ENCODE measurements at places on chromosomes 4 and X.
A peak's percentile ranks its signal among the peaks of the same experiment; 100 is the strongest.

DNA sequence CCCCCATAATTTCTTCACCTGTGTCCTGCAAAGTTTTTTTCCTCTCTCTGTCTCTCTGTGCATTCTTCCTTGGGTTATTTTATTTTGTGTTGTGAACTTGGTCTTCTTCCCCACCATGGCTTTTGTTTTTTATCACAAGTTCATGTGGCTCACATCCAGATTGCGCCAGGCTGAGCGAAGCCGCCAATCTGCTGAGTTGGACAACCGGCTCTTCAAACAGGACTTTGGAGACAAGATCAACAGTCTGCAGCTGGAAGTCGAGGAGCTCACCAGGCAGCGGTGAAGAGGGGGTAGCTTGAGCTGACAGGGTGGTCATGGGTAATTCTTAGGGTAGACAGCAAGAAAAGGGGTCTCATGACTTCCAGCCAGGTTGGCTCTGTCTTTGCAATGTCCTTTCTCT lies 46.1 kb downstream of the GRSF1 start:
- DNase-seq, result no peak

GRCh38 chrX:140799216-140799615 lies 89.7 kb downstream of the LINC00632 start:
- DNase-seq, result no peak

GRCh38 chr4:123832173-123833026 lies 435.8 kb downstream of the SPRY1 start:
- no peak for DNase-seq

- peak; percentile 49 for DNase-seq
Measured at GRCh38 chrX:14697451-14697850, 168.1 kb downstream of the GLRA2 start.

GRCh38 chrX:24774650-24775049 lies 80.9 kb downstream of the POLA1 start:
- no peak for DNase-seq

DNA sequence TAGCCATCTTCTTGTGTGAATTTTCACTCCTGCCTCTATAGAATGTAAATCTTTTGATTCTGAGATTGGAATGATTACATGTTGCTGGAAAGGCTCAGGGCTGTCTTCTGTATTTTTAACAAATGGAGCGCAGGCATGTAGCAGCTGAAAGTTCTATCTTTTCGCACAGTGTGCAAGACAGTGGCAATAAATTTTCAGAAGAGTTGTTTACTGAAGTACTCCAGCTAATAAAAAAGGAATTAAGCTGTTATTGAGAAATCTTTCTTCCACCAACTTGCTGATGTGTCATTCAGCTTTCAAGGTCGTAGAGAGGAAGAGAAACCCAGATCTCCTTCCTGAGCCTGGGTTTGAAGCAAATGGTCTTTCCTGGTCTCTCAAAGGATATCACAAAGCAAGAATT lies 122.0 kb upstream of the PUDP start:
- DNase-seq, result no peak

- no peak for DNase-seq
Measured at GRCh38 chr4:122687531-122688061, 44.9 kb upstream of the BBS12 start.

DNA sequence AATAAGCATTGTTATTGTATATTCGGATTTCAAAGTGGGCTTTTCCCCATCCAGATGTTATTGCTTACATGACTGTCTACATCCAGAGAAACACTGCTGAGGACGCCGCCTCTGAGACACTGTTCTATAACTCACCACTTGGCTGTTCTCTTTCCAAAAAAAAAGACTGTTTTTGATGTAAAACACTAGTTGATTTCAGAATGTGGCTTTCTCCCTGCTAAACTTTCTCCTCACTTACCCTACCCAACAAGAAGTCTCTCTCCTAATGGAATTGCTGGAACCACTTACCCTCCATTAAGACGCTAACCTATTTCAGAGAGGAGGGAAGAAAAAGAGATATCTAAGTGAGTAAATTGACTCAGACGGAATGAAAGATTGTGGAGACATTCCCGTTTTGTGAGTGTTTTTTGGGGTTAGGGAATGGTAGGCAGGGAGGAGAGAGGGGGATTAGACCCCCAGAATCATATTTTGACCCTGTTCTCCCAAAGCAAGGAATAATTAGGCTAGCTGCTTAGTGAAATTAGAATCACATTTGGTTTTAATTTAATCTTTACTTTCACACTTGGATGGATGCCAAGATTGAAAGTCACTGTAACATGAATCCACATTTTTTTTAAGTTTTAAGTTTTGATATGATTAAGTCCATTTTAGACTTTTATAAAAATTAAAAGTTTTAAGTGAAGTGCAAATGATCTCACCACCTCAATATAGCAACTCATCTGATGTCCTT lies 174.9 kb downstream of the CHIC2 start:
- no peak for DNase-seq

DNA sequence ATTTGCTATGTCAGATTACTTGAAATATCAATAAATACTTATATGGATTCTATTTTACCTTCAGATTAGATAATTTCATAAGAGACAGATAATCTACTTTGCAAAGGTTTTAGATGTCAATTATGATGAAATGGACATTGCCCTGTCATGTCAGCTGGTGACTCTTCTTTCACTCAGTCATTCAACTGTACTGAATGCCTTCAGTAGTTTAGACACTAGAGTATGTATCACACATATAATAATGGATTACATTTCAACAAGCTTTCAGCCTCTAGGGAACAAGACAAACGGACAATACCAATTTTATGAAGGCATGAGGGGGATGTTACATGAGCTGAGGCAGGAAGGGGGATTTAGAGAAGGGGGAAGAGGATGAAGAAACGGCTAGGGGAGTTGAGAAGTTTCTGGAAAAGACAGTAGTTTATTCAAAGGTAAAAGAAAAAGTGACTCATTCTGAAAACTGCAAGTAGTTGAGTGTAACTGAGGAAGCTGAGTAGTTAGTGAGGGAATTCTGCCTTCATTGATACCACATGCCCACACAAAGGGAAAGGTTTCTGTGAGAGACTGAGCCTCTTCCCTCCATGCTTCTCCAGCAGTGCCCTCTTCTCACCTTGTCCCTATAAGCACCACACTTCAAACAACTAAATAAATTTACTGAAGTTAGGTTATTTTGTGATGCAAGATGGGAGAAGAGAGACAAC lies 25.7 kb downstream of the SLC9B2 start:
- DNase-seq, result no peak

- DNase-seq, result no peak
Measured at GRCh38 chrX:44915361-44915868, 42.4 kb downstream of the KDM6A start.

- DNase-seq, result no peak
Measured at GRCh38 chr4:143085659-143086058, 99.1 kb upstream of the USP38 start.

GRCh38 chrX:69919749-69920148 lies 130.0 kb downstream of the AWAT2 start:
- no peak for DNase-seq

- peak; percentile 50 for DNase-seq
Measured at GRCh38 chr4:80266253-80266901, at the start of gene FGF5. Gene FGF5 (plus strand): TSS chr4:80266664. CDS start chr4:80266825, 161 bp downstream.

DNA sequence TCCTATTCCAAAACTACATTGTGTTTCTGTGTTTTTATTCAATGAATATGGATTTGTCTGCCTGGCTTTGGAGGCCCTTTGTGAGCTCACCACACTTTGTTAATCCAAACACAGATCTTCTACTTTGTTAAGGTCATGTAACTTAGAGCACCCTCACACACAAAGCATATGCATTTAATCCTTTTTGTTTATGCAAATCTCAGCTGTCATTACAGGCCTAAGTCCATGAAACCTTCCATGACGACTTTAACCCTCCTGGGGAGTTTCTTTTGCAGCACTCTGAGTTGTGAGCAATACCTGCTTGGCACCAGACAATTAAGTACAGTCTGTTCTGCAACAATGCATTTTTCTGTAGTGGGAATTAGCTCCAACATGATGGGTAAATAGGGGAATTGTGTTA lies 14.9 kb downstream of the CCSER1 start:
- DNase-seq, result no peak

DNA sequence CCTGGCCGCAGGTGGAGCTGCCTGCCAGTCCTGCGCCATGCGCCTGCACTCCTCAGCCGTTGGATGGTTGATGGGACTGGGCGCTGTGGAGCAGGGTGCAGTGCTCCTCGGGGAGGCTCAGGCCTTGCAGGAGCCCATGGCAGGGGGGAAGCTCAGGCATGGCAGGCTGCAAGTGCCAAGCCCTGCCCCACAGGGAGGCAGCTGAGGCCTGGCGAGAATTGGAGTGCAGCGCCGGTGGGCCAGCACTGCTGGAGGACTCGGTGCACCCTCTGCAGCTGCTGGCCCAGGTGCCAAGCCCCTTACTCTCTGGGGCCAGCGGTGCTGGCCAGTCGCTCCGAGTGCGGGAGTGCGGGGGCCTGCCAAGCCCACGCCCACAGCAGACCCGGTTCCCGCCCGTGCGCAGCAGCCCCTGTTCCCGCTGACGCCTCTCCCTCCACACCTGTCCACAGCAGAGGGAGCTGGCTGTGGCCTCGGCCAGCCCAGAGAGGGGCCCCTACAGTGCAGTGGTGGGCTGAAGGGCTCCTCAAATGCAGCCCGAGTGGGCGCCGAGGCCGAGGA lies 275.9 kb upstream of the FRG1 start:
- no peak for DNase-seq

- no peak for DNase-seq
Measured at GRCh38 chr4:70935038-70935695, 33.0 kb downstream of the MOB1B start.

DNA sequence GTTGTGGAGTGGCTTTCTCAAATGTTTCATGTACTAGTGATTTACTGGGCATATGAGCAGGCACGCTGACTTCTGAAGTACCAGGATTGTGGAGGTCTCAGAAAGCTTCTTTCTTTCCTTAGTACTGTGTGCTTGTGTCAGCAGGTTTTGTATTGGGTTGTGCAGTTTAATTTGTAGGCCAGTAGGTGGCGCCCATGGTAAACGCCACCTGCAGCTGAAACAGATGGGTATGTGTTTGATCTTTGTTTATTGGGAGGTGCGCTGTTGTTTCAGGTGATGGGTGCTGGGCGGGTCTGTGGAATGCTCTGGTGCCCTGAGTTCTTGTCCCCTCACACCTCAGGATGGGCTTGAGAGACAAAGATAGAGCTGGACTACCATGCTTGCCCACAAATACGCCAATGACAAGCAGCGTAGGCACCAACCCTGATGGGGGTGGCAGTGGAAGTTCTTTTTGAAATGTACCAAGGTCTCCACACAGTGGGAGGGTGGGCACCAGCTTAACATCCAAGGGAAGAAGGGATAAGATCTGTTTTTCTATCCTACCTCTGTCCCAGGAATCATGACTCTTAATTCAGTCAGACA lies 141.5 kb downstream of the RPS6KA6 start:
- DNase-seq, result no peak

DNA sequence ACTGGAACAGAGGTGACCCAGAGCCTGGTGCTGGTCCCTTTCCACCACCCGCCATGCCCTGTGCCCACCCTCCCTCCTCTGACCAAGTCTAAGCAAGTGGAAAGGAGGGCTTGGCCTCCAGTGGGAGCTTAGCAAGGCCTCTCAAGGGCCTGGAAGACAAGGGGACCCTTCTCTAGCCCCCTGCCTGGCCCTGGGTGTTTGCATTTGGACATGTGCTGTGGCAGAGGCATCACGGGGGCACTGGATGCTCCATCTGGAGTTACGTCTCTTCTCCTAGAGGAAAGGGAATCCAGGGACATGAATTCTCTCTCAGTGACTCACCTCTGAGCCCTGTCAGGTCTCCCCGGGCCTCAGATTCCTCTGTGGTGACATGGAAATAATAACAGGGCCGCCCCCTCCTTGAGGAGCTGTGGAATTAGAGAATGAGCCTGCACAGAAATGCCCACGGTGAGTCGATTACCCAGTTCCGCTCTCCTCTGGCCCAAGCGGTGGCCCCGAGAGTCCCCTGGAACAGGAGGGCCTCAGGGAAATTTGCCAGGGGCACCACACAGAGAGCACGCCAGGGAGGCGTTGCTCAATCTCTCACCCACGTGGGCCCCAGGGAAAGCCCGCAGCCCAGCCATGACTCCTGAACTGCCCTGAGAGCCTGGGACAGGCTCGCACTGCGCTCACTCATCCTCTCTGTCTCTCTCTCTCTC lies 189.6 kb downstream of the BCOR start:
- no peak for DNase-seq

- DNase-seq, result no peak
Measured at GRCh38 chr4:152885185-152885584, 50.9 kb upstream of the FHDC1 start.

DNA sequence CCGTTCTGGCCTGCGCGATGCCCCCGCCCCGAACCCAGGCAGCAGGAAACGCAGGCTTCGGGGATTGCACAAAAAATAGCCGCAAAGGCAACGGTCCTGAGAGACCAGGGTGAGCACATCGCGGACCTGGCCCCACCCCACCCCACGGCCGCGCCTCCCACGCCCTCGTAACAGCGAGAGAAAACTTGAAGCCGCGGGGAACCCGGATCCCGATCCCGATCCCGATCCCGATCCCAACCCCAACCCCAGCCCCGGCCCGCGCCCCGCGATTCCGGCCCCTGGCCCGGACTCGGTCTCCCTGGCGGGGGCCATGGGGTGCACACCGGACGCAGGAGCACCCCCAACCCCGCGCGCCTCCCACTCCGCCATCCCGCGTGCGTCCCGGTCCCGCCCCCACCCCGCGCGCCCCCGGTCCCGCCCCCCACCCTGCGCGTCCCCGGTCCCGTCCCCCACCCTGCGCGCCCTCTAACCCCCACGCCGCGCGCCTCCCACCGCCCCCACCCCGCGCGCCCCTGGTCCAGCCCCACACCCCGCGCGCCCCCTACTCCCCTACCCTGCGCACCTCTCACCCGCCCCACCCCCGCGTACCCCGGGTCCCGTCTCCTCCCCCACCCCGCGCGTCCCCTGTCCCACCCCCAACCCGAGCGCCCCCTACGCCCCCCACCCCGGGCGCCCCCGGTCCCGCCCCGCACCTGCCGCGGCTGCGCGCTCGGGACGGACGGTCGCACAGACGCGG lies 29.0 kb downstream of the NOP14 start:
- peak; percentile 69 for DNase-seq

GRCh38 chr4:89296399-89296798 lies 11.2 kb downstream of the GPRIN3 start:
- DNase-seq, result no peak

GRCh38 chr4:2438822-2439718 lies 20.3 kb downstream of the CFAP99 start:
- no peak for DNase-seq

DNA sequence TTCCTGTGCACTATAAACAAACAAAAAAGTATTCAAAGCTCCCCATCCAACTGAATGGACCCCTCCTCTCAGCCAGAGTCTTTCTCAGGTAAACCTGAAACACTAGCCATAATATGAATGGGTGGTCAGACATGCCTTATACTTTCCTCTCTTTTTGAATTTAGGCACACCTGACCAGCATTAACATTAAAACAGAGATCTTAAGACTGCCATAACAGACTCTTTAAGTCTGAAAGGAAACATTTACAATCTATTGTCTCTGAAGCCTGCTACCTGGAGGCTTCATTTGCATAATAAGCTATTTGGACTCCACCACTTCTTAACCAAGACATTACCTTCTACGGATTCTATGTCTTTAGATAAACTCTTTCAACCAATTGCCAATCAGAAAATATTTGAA lies 56.9 kb upstream of the SPIN4 start:
- no peak for DNase-seq

All from activated T-cell treated with anti-CD3 and anti-CD28 coated beads, Interleukin-2, amount 50 U/mL, for 48 hours (primary cell).